ENCODE measurements at places on chromosomes 13 and 19. TPM values are rescaled to one million over a fixed set of nuclear protein-coding genes. Genes with fewer than 3 reads are reported as not detected.

GRCh38 chr19:39208175-39208795 is 4.2 kb upstream of the SYCN start:
- no peak for DNase-seq

The HPN gene
- not detected for polyA plus RNA-seq

GRCh38 chr19:35123573-35123972 is 8.0 kb downstream of the FXYD3 start:
- no peak for DNase-seq

- DNase-seq, result no peak
These were observed 800 bp downstream of the ETFB start for GRCh38 chr19:51365211-51365964.

DNA sequence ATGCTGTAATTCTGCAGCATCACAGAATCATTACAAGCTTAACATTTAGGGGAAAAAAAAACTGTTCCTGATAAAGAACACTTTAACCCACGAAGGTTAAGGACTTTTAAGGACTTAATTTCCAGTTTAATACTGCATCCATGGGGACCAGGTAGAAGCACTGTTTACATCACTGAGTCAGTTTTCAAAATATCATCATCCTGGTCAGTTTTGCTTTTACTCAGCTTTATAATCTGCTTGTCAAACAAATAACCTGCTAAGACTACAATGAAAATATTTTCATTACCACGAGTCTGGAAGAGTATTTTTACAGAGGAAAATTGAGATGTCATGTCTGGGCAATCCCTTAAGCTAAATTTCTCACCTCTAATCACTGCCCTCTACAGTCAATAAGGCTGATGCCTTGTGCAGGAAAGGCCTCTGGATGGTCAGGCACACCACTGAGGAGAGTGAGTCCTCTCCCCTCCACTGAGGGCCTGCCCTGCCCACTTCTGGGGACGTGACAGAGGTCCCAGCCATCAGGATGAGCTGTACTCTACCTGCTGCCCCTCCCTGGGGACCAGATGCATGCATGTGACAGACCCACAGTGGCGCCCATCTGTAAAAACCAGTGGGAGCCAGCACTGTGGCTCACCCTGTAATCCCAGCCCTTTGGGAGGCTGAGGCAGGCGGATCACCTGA is 31.0 kb downstream of the FOXO1 start:
- no peak for DNase-seq

GRCh38 chr19:38917921-38918491 is 6.0 kb upstream of the CCER2 start:
- DNase-seq, result no peak

All from ovary (tissue), 10 donors.